ENCODE measurements at places on chromosomes 16 and 17.
A peak's percentile ranks its signal among the peaks of the same experiment; 100 is the strongest.

GRCh38 chr17:7354262-7354843 is 603 bp upstream of the TMEM95 start:
- peak; percentile 77 for DNase-seq
- H3K27ac ChIP-seq, result peak overlapping the region; percentile 2
- H3K4me3 ChIP-seq, result no peak overlapping the region

- peaks cover 2% of the 10 kb centered on the region for H3K4me1 ChIP-seq
- DNase-seq, result no peak
- no peaks in the 10 kb centered on the region for H3K27me3 ChIP-seq
- no peak overlapping the region for H3K4me3 ChIP-seq
- H3K36me3 ChIP-seq, result no peaks in the 10 kb centered on the region
These were observed 438.0 kb upstream of the PMFBP1 start for GRCh38 chr16:72609933-72610332.

DNA sequence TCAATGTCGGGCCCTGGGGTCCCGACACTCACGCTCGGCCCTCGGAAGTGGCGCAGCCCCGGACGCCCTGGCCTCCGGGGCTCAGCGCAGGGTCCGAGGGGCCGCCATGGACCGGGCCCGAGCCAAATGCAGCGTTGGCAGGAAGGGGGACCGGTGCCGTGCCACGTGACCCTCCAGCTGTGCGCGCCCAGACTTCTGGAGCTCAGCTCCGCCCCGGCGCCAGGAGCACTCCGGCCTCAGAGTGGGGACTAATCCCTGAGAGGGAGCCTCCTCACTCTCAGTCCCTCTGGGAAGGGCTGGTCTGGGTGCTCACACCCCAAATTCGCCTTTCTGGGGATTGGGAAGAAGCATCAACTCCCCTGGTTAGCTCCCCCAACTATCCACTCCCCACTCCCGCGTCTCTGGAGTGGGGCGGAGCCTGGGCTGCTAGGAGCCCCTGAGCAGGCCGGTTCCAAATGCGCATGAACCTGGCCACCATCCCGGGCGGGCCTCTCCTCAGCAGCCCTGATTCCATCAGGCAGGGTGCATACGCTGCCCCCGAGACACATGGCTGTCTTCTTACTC is at the start of gene B3GNT9:
Gene B3GNT9 (minus strand): TSS at position 166 of the 564 bp plus-strand sequence. CDS start 513 bp downstream, outside the sequence.
- peak; percentile 64 for DNase-seq
- peaks cover 15% of the 10 kb centered on the region for H3K4me1 ChIP-seq
- H3K36me3 ChIP-seq, result peaks cover 23% of the 10 kb centered on the region
- H3K4me3 ChIP-seq, result peak within 1 kb of the TSS; percentile 63

DNA sequence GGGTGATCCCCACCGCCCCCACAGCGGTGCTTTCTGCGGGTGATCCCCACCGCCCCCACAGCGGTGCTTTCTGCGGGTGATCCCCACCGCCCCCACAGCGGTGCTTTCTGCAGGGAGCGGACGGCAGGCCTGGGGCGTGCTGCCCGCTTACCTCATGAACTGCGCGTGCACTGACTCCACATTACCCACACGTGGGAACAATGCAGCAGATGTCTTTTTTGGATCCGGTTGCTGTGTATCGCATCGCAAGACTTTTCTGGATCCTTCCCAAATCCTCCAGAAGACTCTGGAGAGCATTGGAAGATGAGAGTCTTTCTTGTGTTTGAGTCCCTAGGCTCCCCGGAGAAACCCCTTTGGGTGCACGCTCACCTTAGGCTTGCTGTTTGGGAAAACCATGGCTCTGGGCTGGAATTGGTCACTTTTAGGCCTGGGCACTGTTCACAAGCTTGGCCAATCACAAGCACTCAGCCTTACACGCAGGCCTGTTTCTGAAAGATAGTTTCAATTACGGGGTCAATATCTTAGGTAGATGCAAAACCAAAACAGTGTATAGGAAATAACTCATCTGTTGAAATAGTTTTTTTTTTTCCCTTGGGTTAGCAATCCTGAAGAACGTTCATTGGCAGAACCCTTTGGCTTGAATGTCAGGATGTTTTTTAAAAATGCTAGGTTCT is 201.8 kb downstream of the RPTOR start:
- H3K27ac ChIP-seq, result no peak overlapping the region
- H3K27me3 ChIP-seq, result no peaks in the 10 kb centered on the region
- peaks cover 19% of the 10 kb centered on the region for H3K36me3 ChIP-seq
- peaks cover 57% of the 10 kb centered on the region for H3K4me1 ChIP-seq
- DNase-seq, result no peak

- no peak for DNase-seq
- peak overlapping the region; percentile 66 for H3K27ac ChIP-seq
- H3K27me3 ChIP-seq, result no peaks in the 10 kb centered on the region
- peak overlapping the region; percentile 60 for H3K4me3 ChIP-seq
These were observed 5.3 kb downstream of the KPNB1 start for GRCh38 chr17:47654991-47655390.

DNA sequence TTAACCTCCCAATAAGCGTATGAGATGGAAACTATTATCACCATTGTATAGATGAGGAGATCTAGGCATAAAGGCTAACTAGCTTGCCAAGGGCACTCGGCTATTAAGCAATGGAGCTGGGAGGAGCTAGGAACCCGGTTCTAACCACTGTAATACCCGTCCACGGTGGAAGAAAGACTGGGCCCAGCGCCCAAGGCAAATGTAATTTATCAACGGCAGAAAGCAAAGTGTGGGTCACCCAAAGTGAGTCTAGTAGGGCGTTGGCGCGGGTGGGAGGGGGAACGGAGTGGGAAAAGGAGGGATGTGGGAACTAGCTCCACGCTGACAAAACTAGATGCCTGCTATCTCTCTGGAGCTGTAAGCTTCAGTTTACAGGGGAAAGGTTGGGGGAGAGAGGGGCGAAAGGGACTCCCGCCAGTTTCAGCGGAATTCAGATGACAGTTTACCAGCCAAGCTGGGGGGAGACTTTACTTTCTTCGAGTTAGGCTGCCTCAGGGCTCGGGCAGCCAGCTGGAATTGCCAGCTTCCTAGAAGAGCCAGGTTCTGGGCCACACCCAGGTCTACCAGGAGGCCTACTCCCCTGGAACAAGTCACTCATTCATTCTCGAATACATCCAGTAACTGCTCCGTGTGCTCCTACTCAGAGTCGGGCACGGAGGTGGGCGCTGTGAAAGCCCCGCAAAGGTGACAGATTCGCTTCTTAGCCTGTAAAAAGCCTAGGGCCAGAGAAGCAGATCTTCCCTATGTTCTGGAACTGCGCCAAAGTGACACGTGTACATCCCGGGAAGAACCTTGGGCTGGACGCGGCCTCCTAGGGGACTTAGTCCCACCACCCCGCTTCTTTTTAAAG is 837 bp downstream of the LRRC59 start:
- peak overlapping the region; percentile 88 for H3K27ac ChIP-seq
- H3K27me3 ChIP-seq, result no peaks in the 10 kb centered on the region
- H3K4me3 ChIP-seq, result peak overlapping the region; percentile 93
- DNase-seq, result peak; percentile 47
- H3K36me3 ChIP-seq, result peaks cover 37% of the 10 kb centered on the region
- H3K4me1 ChIP-seq, result peaks cover 33% of the 10 kb centered on the region

DNA sequence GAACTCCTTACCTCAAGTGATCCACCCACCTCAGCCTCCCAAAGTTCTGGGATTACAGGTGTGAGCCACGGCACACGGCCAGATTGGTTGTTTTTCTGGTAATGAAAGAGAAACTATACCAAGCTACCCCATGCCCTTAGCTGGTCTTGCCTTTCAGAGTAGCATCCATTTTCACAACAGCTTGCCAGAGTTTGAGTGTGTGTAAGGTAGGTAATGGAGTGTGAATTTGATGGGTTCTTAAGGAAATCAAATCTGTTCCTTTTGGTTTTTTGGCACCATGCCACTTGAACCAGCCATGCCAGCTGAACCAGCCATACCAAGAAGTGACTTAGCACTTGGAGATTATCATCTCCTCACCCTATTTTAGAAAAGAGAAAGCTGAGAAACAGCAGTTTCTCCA is 5.1 kb downstream of the CALCOCO2 start:
- peaks cover 7% of the 10 kb centered on the region for H3K36me3 ChIP-seq
- no peak overlapping the region for H3K4me3 ChIP-seq
- peak; percentile 23 for DNase-seq
- H3K27ac ChIP-seq, result no peak overlapping the region
- H3K27me3 ChIP-seq, result peaks cover 2% of the 10 kb centered on the region

- H3K4me3 ChIP-seq, result no peak overlapping the region
- peaks cover 7% of the 10 kb centered on the region for H3K36me3 ChIP-seq
- DNase-seq, result no peak
- H3K27me3 ChIP-seq, result no peaks in the 10 kb centered on the region
- H3K4me1 ChIP-seq, result no peaks in the 10 kb centered on the region
These were observed 8.5 kb upstream of the PIK3R6 start for GRCh38 chr17:8875957-8876356.

DNA sequence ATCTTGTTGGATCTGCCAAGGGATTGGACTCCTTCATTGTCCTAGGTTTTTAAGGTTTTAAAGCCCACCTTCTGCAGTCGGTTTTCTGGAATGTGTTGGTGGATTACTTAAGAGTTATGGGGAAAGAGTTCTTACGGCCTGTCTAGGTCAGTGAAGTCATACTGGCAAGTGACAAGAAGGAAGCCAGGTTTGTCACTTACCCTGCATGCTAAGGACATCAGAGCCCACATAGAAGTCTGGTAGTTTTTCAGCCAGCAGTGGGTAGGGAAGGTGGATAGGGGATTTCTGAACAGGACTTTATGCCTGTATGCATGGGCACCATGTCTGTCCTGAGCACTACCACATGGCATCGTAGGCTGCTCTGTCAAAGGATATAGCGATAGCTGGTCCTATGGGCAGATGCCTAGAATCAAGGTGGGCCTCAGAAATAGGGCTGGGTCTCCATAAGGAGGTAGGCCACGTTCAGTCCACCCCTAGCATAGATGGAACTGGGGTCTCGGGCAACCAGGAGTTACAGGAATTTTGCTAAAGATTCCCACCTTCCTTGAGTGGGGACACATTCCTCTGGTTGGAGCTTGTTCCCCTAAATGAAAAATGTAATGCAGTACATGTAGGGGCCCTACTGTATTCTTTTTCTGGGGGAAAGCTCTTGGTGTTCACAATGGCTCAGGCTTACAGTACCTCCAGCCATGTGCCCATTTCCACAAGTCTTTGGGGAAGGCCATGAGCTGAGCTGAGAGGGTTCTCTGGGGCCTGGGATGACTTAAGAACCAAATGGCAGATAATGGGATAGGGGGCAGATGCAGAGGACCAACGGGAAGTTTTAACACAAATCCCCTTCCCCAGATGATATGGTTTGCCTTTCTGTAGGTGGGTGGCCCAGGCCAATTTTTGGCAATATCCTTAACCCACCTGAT is 27.5 kb downstream of the TRPV2 start:
- H3K36me3 ChIP-seq, result peaks cover 81% of the 10 kb centered on the region
- peak overlapping the region; percentile 99 for H3K27ac ChIP-seq
- peak overlapping the region; percentile 99 for H3K4me3 ChIP-seq
- H3K4me1 ChIP-seq, result peaks cover 58% of the 10 kb centered on the region
- no peak for DNase-seq

GRCh38 chr17:40506786-40507185 is 5.4 kb upstream of the TNS4 start:
- no peaks in the 10 kb centered on the region for H3K36me3 ChIP-seq
- DNase-seq, result no peak
- H3K4me1 ChIP-seq, result no peaks in the 10 kb centered on the region
- no peaks in the 10 kb centered on the region for H3K27me3 ChIP-seq

GRCh38 chr16:26550111-26550610 is 516.6 kb upstream of the C16orf82 start:
- H3K4me3 ChIP-seq, result no peak overlapping the region
- no peaks in the 10 kb centered on the region for H3K36me3 ChIP-seq
- H3K27me3 ChIP-seq, result peaks cover 16% of the 10 kb centered on the region
- no peak for DNase-seq
- no peak overlapping the region for H3K27ac ChIP-seq
- H3K4me1 ChIP-seq, result no peaks in the 10 kb centered on the region

- H3K4me3 ChIP-seq, result no peak overlapping the region
- no peak for DNase-seq
- peaks cover 36% of the 10 kb centered on the region for H3K4me1 ChIP-seq
- no peaks in the 10 kb centered on the region for H3K36me3 ChIP-seq
- H3K27me3 ChIP-seq, result no peaks in the 10 kb centered on the region
These were observed 93.3 kb downstream of the C16orf78 start for GRCh38 chr16:49466881-49467280.

DNA sequence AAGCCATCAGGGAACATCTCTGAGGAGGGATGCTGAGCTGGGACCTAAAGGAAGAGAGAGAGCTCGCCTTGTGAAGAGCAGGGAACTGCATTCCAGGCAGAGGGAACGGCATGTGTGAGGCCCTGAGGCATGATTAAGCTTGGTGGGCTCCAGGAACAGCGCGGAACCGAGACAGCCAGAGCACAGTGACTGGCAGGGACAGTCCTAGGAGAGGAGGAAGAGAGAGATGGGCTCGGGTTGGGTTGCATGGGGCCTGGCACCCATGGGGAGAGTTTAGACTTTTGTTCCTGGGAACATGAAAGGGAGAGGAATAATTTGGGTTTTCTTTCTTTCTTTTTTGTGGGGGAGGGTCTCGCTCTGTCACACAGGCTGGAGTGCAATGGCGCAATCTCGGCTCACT is 39.2 kb upstream of the CPNE2 start:
- H3K27me3 ChIP-seq, result no peaks in the 10 kb centered on the region
- peaks cover 22% of the 10 kb centered on the region for H3K4me1 ChIP-seq
- no peak for DNase-seq
- H3K4me3 ChIP-seq, result no peak overlapping the region
- peak overlapping the region; percentile 8 for H3K27ac ChIP-seq
- H3K36me3 ChIP-seq, result peaks cover 55% of the 10 kb centered on the region

DNA sequence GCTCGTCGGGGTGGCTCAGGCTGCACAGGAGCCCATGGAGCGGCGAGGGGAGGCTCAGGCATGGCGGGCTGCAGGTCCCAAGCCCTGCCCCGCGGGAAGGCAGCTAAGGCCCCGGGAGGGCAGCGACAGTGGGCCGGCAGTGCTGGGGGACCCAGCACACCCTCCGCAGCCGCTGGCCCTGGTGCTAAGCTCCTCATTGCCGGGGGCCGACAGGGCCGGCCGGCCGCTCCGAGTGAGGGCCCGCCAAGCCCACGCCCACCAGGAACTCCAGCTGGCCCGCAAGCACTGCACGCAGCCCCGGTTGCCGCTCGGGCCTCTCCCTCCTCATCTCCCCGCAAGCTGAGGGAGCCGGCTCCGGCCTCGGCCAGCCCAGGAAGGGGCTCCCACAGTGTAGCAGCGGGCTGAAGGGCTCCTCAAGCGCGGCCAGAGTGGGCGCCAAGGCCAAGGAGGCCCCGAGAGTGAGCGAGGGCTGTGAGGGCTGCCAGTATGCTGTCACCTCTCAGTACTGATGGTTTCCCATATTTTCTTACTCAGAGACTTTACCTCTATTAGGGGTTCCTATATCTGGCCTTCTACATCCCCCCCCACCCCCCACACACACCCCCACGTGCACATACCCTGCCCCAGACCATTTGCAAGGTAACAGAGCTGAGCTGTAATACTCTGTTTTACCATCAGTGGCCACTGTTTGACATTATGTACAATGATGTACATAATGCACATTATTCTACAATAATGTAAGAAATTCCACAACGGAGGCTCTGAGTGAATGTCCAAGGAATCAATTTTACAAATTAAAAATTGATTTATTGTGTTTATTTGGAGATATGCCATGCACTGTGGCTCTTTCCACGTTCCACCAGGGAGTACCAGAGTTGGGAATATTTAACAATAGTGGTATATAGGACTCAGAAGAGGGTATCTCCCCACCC is 3.7 kb upstream of the VAT1L start:
- peaks cover 6% of the 10 kb centered on the region for H3K4me1 ChIP-seq
- no peak overlapping the region for H3K4me3 ChIP-seq
- no peak overlapping the region for H3K27ac ChIP-seq
- no peaks in the 10 kb centered on the region for H3K36me3 ChIP-seq

GRCh38 chr17:46044286-46044928 is 45.4 kb downstream of the STH start:
- H3K36me3 ChIP-seq, result peaks cover 64% of the 10 kb centered on the region
- H3K4me1 ChIP-seq, result peaks cover 17% of the 10 kb centered on the region
- H3K27ac ChIP-seq, result peak overlapping the region; percentile 11
- H3K27me3 ChIP-seq, result no peaks in the 10 kb centered on the region
